Stimulated activated naive CD8-positive, alpha-beta T cell treated with anti-CD3 and anti-CD28 coated beads, Interleukin-15, amount 100 ng/mL, for 72 hours (primary cell): ENCODE measurements at places on chromosomes 2 and 18.
A peak's percentile ranks its signal among the peaks of the same experiment; 100 is the strongest.

GRCh38 chr2:128354726-128355470, 36.2 kb upstream of the HS6ST1 start:
- DNase-seq, result no peak

- DNase-seq, result no peak
Observed at GRCh38 chr2:170651624-170652325, 63.4 kb upstream of the SP5 start.

DNA sequence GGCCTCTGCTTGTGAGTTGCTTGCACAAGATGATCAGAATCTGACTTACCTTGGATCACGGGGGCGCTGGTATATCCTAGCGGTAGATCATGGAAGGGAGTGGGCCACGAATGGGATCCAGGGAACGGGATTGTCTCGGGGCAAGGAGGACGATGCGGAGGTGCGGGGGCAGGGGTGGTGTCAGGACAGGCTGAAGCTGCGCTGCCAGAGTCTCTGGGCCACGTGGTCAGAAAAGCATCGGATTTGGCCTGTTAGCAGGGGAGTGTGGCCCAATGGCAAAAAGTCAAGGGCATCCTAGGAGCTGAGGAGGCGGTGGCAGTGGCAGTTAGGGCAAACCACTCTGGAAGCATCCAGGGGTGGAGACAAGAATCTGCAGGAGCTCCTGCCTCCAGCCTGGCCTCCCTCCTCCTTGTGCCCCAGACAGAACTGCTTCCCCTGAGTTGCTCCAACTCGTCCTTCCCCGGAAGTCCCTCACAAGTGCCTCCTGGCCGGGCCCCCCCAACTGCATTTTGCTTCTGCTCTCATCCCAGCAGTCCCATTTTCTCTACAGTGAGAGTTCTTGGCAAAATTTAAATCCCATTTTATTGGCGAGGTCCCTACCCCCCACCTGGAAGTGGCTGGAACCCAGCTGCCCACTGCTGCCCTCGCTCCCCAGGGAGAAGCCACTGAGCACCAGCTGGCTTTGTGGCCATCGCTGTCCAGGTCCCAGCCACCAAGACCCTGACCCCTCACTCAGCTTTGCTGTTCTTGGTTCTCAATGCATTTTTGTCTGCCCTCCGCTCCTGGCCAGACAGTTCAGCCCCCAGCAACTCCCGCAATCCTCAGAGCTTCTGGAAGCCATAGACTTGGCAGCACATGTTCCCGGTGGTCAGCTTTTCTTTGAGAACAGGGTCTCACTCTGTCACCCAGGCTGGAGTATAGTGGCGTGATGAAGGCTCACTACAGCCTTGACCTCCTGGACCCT, 5.6 kb upstream of the CCDC74B start:
- no peak for DNase-seq

DNA sequence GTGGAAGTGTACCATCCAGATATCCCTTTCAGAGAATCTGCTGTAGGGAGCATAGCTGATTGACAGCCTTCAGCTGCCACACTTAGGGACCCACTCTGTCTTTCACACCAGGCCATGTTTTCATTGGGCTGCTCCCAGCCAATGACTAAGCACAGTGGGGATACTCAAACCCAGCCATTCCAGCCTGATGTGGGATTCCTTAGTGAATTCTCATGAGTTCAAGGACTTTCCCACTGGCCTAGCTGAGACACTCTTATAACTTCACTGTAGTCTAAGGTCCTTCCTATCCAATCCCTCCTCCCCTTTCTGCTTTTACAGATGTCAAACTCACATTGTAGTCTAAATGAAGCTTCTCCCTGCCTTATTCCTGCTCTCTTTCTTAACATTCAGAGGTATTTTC, 201.2 kb downstream of the PIK3C3 start:
- DNase-seq, result no peak

DNA sequence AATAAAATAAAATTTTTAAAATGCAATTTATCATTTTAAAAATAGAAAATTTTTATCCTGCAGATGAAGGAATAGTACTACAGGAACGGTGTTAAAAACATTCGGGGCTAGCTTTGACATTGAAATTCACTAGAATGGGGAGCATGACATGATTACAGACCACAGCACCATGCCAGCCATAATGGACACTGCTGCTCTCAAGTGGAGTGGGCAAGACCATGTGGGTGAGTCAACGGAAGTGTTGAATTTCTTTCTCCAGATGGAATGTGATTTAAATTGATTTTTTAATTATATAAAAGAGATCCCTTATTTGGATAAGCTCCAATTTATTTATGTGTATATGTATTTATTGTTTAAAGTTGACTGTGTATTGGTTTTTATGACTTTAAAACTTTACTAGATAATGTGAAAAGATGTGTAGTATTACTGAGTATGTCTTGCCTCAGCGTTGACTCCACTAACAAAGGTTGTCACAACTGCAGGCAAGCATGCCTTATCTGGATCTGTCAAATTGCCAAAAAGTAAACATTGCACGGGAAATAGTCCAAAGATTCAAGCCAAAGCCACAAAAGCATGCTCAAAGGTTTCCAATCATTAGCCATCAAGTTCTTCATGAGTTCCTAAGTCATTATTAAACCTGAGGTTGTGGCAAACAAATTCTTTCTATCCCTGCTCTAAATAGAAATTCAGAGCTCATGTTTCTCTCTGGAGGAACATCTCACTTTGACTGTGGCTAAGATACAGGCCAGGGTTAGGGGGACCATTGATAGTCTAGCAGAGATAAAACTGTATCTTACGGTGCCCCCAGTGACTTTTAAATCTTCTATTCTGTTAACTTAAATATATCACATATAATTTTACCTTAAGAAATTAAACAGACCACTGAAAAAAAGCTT, 536.9 kb downstream of the TMX3 start:
- no peak for DNase-seq

DNA sequence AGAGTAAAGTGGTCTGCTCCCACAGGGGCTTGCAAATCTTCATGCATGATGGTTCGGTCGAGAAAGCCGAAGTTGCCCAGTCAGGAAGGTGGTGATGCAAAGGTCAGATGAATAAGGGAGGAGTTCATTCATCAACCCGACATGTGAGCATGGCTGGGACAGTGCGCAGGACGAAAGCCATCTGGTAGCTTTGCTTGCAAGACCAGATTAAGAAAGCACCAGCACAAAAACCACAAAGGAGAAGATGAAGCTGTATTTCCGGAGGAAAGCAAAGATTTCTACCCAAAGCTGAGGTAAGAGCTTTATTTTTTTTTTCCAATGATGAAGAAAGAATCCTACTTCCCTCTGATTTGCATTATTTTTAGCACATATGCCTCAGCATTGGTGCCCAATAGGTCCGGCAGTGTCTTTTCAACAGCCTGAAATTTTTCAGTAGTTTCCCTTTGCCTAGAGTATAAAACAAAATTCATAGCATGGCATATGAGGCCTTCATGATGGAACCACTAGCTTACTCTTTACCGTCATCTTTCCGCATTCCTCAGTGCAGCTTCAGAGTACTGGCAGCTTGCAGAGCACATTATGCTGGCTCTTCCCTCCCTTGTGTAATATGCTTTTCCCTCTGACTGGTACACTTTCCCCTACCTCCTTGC, 112.0 kb upstream of the THOC1 start:
- no peak for DNase-seq

- peak; percentile 22 for DNase-seq
Observed at GRCh38 chr2:215982465-215982875, 30.9 kb downstream of the MREG start.

GRCh38 chr2:96264086-96264485, 1.7 kb downstream of the TMEM127 start:
- no peak for DNase-seq

GRCh38 chr2:73259704-73260337, 24.5 kb downstream of the FBXO41 start:
- no peak for DNase-seq

GRCh38 chr2:112643488-112643887, 2.3 kb upstream of the SLC20A1 start:
- no peak for DNase-seq

GRCh38 chr2:174522553-174522952, 35.7 kb upstream of the GPR155 start:
- DNase-seq, result no peak

- no peak for DNase-seq
Observed at GRCh38 chr2:128300151-128301020, 18.3 kb downstream of the HS6ST1 start.

DNA sequence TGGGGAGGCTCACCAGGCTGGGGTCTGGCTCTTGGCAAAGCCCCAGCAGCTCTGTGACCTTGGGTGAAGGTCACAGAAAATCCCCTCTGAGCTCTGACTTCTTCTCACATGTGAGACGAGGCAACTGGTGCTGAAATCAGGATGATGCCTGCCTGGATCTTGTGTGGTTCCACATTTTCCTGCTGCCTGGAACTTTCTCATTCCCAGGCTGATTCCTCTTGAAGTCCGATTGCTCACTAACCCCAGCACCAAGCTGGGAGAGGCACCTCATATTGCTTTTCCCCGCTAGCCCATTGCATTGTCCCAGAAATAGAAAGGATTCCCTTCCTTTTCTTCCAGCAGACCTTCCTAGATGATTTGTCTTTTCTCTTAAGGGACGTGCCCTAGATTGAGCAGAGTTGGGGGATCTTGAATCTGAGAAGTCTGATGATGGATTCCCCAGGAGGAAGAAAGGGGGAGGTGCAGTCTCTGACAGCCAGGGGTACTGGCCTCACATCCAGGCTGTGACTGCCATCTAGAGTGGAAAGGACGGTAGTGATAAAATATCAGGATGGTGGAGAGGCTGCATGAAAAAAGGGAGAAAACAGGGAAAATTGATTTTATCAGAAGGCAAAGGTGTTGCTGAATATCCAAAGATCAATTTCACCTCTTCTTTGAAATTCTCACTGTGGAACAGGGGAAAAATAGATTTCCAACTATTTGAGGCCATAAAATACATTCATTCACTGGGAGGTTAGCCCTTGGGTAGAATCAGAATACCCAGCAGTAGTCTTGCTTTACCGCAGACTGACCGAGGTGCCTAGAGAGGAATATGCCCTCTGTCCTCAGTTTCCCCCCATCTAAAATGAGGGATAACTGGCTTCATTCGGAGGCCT, 96.3 kb downstream of the FAM210A start:
- DNase-seq, result peak; percentile 48

GRCh38 chr2:80257450-80257849, 47.1 kb downstream of the LRRTM1 start:
- no peak for DNase-seq

DNA sequence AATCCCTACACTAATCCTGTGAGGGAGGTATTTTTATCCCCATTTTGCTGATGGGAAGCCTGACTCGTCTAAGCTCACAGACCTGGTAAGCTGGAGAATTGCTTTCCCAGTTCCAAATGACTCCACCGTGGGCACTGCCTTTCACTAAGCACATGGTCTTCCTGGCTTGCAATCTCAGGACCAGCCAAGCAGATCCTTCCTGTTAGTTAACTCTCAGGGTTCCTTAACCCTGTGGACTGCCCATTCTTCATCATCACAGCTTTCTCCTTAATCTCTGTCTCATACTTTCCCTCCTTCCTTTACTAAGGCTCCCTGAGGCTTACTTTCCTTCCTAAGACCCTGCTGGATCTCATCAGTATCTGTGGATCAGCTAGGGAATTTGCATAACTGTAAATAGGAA, 122.2 kb upstream of the ZEB2 start:
- DNase-seq, result no peak

- DNase-seq, result no peak
Observed at GRCh38 chr2:235849489-235849888, 318.7 kb downstream of the GBX2 start.

GRCh38 chr2:45433363-45433762, 177.7 kb downstream of the SRBD1 start:
- DNase-seq, result no peak

DNA sequence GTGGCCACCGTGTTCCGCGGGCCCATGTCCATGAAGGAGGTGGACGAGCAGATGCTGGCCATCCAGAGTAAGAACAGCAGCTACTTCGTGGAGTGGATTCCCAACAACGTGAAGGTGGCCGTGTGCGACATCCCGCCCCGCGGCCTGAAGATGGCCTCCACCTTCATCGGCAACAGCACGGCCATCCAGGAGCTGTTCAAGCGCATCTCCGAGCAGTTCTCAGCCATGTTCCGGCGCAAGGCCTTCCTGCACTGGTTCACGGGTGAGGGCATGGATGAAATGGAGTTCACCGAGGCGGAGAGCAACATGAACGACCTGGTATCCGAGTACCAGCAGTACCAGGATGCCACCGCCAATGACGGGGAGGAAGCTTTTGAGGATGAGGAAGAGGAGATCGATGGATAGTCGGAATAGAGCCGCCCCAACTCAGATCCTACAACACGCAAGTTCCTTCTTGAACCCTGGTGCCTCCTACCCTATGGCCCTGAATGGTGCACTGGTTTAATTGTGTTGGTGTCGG, 17.7 kb downstream of the TUBB6 start:
- no peak for DNase-seq

DNA sequence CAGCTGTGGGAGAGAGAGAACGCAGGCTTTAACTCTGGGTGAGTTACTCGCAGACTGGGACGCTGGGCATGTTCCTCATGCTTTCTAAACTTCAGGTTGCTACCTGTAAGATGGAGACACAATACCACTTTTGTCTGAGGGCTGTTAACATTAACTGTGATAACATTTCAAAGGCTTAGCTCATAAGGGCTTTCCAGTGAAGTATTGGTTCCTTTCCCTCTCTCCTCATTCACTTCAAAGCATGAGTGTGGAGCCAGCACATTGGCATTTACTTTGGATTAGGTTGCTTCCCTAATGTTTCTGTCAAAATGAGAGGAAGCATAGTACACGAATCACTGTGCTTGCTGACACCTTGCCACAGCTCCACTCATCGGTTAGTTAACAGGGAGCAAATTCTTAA, 30.2 kb downstream of the INSIG2 start:
- DNase-seq, result no peak

- no peak for DNase-seq
Observed at GRCh38 chr2:51158251-51158650, 126.3 kb upstream of the NRXN1 start.

DNA sequence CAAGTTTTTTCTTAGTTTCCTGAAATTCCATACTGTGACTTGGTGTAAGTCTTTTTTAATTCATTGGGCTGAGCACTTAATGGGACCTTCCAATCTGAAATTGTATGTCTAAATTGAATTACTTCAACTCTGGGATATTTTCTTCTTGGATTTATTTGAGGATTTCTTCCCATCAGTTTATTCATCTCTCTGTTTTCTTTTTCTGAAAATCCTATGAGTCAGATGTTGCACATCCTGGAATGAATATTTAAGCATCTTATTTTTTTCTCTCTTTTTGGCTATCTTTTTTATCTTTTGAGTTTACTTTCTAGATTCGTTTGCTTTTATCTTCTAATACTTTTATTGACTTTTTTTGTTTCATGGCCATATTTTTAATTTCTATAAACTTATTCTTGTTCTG, 55.4 kb upstream of the ACYP2 start:
- DNase-seq, result no peak

- DNase-seq, result no peak
Observed at GRCh38 chr2:240902615-240903041, 3.5 kb upstream of the CROCC2 start.

GRCh38 chr2:233974530-233975071, 57.4 kb downstream of the TRPM8 start:
- peak; percentile 30 for DNase-seq
